ENCODE measurements at places on chromosomes 7 and 10. TPM values are rescaled to one million over a fixed set of nuclear protein-coding genes. Genes with fewer than 3 reads are reported as not detected.

DNA sequence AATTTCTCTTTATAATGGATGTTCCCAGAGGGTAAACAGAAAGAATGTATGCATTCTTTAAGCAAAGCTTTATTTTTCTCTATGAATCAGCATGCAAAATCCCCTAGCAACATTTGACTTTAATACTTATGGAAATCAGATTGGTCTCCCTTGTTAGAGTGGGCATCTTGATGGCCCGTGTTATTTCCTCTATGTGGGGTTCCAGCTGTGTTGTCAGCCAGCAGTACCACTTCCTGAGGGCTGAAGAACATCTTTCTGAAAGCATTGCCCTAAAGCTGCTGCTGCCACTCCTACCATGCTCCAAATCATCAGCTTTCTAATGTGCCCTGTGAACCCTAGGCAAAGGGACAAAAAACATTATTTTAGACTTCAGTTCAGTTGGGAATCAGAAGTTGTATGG is 70.4 kb upstream of the HECTD2 start:
- DNase-seq, result no peak

DNA sequence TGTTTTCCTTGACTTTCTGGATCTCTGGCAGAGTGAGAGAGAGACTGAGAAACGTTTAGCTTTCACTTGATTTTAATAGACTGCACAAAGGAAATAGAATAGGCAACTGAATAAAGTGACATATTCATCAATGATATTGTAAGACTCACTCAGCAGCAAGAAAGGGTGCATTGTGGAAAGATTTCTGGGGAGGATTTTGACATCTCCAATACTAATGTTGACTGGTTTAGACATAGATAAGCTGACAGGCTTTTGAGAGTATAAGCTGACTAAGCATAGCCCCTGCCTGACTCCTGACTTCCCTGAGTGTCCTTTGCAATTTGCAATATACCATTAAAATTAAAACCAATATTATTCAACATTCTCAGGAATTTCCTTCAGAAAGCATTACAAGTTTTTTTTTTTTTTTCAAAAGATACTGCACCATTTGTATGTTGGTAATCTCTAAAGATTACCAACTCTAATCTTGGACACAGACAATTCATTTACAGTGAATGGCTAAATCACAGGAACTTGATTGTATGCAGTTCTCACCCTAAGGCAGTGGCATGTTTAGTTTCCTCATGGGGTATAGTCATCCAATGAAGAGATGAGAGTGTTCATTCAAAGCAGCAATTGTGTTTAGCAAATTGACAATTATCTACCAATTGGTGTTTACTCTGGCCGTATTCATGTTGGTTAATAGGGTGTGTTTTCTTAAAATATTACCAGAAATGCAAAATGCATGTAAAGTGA is 325.6 kb downstream of the SORCS3 start:
- DNase-seq, result no peak

The H2BK1 gene
- not detected for total RNA-seq

DNA sequence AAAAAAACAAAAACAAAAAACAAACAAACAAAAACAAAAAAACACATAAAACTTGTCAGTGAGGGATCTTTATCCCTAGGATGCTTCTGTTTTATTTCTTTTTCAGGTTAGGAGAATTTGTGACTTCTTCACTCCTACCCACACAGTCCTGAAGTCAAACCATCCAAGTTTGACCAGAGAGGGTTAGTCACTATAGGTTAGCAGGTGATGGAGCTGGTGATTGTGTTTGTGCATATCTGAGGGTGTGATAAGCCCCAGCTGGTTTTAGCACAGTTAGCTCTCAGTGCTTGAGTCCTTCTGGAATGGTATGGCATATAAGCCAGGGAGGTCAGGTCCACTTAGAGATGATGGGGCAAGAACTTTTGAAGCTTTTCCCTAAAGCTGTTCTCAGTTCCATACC is 11.8 kb upstream of the IKZF1 start:
- no peak for DNase-seq

The RABGEF1 gene
- total RNA-seq, result 16.5 TPM

All from thymus (tissue), 14 donors.